Urinary bladder (tissue), 4 donors: ENCODE measurements at places on chromosomes 1 and 21.

GRCh38 chr1:109947582-109948284 lies 36.8 kb upstream of the AHCYL1 start:
- DNase-seq, result no peak

DNA sequence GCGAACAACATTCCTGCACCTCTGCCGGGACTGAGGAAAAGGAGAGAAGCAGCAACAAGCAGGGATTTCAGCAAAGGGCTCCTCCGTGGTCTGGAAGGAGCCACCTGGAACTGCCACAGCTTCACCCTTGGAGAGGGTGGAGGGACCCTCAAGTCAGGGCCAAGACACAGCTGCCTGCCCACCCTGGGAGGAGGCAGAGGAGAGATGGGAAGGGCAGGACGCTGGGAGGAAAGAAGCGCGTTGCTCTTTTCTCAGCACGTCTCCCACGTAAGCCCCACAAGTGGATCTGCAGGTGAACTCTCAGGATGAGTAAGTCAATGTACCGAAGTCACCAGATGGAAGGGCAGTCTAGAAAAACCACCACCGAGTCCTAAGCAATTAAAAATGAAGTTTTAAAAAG lies 39.6 kb downstream of the SLC19A1 start:
- no peak for DNase-seq

- no peak for DNase-seq
These were observed 42.4 kb downstream of the RIMS3 start for GRCh38 chr1:40622936-40623629.

GRCh38 chr1:235932090-235932510 lies 65.4 kb upstream of the LYST start:
- no peak for DNase-seq

GRCh38 chr1:36346741-36347370 lies 23.4 kb upstream of the EVA1B start:
- no peak for DNase-seq

DNA sequence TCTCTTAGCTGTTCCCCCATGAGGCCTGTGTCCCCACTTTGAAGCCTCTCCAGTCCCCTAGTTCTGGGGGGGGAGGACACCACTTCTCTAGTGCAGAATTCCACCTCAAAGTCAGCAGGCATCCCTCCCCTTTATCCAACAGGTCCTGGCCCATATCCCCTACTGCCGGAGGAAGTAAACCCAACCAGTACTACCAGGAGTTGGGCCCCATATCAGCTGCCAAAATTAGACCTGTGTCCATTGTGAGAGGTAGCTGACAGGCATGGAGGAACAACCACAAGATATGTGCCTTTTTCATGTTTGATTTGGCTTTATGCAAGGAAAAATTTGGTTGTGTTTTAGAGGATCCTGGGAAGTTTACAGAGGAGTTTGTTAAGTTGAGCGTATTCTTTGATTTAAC lies 22.1 kb upstream of the SLC6A9 start:
- no peak for DNase-seq

- no peak for DNase-seq
These were observed 31.6 kb downstream of the TGFB2 start for GRCh38 chr1:218376722-218377121.

- no peak for DNase-seq
These were observed 64.8 kb downstream of the SYF2 start for GRCh38 chr1:25167269-25168192.

GRCh38 chr1:148373192-148373925 lies 109.7 kb downstream of the PPIAL4G start:
- no peak for DNase-seq

DNA sequence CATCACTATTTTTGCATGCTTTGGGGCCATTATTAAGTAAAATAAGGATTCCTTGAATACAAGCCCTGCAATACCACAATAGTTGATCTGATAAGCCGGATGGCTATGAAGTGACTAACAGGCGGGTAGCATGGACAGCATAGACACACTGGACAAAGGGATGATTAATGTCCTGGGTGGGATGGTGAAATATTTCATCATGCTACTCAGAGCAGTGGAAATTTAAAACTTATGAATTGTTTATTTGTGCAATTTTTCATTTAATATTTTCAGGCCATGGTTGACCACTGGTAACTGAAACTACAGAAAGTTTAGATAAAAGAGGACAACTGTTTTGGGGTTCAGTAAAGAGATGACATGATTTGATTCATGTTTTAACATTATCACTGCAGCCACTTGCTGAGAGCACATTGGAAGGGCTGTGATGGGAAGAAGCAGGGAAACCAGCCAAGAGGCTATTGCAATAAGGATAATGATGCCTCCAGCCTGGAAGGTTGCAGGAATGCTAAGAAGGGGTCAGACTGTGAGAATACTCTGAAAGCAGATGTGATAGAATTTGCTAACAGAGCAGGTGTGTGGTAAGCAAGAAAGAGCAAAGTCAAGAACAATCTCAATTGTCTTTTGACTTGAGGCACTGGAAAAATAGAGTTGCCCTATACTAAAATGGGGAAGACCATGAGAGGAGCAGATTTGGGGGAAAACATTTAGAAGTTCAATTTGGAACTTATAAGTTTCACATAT lies 62.5 kb upstream of the TNFSF4 start:
- DNase-seq, result no peak

DNA sequence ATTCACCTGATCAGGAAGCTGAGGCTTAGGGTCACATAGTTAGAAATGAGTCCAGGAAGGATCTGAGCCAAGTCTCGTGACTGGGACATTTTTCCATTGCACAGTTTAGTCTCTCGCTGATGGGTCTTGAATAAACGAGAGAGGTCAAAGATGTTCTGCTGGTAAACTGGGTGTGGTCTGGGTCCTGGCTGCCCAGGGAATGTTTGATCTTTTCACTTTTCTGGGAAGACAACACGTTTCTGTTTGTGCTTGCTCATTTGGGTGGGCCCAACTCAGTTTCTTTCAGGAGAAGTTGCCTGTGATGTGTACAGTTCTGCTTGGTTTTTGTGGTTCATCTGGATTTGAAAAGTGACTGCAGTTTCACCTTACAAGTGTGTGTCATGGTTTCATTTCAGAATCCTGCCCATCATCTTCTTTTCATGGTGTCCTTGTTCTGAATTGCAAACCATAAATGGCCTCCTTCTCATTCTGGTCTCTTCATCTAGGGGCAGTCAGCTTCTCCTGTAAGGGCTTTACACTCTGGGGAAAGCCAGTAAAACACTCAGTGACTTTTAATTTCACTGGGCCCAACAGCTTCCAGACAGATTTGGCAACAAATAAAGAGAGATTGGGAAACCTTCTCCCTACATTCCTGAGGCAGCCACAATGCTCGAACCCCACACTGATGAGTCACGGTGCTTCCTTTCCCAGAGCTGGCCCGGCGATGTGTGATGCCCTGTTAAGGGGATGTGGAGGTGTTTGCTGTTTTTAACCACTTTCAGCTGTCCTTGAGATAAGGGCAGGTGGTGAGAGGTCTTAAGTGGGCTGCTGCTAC lies 7.2 kb upstream of the TACSTD2 start:
- DNase-seq, result no peak

GRCh38 chr1:53174971-53175913 lies 21.4 kb upstream of the CPT2 start:
- DNase-seq, result no peak

DNA sequence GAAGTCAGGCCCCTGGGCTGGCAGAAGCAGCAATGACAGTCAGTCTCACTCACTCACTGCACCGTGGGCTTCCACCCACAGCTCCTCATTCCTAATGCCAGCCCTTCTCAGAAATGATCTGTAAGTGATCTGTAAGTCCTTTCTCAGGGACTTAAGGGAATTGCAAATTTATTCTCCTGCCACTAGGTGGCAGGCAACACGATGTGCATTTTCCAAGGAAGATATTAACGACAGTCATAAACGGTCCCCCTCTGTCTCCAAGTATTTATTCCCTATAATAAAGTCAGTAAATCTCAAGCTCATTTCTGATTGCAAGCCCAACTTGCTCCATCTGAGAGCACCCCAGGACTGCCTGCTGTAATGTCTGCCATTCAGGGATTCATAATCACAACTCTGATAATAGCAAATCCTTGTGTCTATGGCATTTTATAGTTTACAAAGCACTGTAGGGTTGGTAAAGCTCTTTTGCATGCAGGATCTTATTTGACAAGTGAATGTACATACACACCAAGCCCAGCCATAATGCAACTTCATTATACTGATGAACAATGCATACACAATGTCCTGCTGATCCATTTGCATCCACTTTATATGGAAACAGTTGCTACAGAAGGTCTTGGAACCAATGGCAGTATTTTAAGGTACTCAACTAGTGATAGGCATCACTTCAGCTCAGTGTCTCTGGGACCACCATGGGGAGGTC lies 380.5 kb upstream of the CAMK1G start:
- DNase-seq, result no peak

- DNase-seq, result no peak
These were observed 10.8 kb downstream of the AGT start for GRCh38 chr1:230702934-230703678.

- DNase-seq, result no peak
These were observed 2.6 kb downstream of the UQCRH start for GRCh38 chr1:46306159-46306530.

DNA sequence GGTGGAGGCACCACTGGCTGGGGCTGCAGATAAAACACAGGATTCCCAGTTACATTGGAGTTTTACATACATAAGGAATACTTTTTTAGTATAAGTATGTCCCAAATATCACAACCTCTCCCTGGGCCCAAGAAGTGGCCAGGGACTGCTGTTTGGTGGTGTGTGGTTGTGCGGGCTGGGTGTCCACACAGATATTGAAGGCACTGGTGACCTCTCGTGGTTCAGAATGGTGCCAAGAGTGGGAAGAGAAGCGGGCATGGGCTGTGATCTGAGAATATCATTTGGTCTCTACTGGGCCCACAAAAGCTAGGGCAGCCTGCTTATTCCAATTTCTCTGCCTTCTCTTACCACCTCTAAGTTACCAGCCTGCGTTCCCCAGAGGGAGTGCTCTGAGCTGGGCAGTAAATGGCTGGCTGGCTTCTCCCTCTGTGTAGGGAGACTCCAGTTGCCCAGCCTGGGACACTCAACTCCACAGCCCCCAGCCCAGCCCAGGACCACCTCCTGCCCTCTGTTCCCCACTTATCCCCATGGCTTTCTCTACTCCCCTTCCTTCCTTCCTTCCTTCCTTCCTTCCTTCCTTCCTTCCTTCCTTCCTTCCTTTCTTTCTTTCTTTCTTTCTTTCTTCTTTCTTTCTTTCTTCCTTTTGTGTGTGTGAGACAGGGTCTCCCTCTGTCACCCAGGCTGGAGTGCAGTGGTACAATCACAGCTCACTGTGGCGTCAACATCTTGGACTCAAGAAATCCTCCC lies 42.8 kb upstream of the RD3 start:
- DNase-seq, result no peak

GRCh38 chr1:25232866-25233784 lies 823 bp upstream of the SYF2 start:
- no peak for DNase-seq

DNA sequence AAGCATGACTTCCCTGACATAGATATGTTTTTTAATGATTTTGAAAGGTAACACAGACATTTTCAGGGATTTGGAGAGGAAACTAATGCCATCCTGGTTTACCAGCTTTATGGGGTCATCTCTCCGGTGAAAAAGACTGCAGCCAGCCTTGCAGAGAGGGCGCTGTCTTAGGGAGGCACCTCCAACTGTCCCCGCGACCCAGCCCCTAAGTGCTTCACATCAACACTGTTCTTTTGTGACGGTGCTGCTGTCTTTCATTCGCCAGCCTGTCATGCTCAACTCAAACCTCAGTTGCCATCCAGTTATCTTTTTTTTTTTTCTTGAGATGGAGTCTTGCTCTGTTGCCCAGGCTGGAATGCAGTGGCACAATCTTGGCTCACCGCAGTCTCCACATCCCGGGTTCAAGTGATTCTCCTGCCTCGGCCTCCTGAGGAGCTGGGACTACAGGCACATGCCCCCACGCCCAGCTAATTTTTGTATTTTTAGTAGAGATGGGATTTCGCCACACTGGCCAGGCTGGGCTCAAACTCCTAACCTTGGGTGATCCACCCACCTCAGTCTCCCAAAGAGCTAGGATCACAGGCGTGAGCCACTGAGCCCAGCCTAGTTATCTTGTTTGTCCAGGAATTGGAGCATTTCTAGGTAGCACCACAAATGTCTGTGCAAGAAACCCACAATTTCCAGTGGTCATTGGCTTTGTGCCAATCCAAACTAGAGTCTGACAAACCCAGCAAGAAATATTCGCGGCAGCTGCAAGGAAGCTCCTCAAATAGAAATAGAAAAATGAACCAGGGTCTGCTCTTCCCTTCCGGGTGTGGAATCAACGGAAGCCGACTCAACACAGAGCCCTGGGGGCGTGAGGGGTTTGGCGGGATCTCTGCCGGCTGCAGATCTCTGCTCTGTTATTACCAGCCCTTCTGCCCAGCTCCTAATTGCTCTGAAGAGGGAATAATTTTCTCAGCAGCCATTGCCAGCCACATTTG lies 24.2 kb downstream of the PDE9A start:
- DNase-seq, result no peak

DNA sequence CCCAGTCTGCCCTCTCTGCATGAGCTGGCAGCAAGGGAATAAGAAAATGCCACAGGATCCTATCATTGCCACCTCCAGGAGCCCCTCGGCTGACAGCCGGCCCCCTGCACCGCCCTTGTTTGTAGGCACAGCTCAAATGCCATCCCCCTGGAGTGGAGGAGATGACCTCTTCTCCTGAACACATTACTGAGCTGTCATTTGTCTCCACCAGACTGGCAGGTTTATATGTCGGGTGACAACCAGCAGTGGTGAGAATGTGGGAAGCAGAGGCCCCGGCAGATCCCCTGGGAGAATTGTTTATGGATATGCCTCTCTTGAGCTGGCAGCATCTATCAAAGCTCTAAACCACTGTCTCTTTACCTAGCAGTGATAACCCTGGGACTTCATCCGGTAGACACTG lies 135.4 kb upstream of the FMN2 start:
- no peak for DNase-seq

GRCh38 chr1:228036701-228037231 lies 30.0 kb downstream of the WNT3A start:
- DNase-seq, result no peak

GRCh38 chr1:31238612-31238985 lies 1.1 kb downstream of the NKAIN1 start:
- no peak for DNase-seq

- no peak for DNase-seq
These were observed 44.5 kb downstream of the B3GALT5 start for GRCh38 chr21:39657091-39657689.

GRCh38 chr1:230212405-230212936 lies 145.4 kb downstream of the GALNT2 start:
- DNase-seq, result no peak

DNA sequence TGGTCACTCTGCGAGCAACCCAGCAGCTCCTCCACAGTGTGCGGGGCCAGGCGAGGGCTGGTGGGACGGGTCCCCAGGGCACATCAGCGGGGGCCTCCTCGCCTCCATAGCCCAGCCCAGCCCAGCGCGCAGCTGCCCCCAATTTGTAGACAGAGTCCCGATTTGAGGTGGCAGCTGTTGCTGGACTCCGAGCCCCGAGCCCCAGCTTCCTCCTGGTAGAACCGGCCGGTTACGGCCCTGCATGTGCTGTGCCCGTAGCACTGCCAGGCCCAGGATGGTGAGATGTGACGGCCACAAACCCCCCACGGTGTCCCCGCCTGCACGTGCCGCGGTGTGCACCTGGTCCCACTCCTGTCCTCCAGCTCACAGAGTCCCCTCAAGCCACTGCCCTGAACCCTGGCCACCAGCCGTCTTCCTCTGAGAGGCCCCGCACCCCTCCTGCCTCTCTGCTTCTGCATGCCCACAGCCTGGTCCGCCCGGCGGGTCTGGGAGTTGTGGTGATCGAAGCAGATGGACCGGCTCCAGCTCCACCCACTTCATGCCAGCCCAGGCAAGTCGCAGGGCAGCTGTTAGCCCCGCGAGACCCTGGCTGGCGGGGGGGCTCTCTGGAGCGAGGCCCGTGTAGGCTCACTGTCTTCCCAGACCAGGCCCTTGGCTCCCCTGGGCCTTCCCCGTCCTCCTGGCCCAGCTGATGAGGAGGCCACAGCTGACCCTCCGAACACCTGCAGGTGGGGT lies 55.5 kb downstream of the MORN1 start:
- DNase-seq, result no peak
